Mucosa of descending colon (tissue), 3 donors: ENCODE measurements at places on chromosomes 2 and 18. TPM values are rescaled to one million over a fixed set of nuclear protein-coding genes. Genes with fewer than 3 reads are reported as not detected.

LIMS3 gene
- 0.90 TPM for total RNA-seq

DTNB gene
- total RNA-seq, result 7.2 TPM

CNTNAP5 gene
- total RNA-seq, result not detected

MOGAT1 gene
- not detected for total RNA-seq

RESP18 gene
- total RNA-seq, result not detected

SP5 gene
- 4.8 TPM for total RNA-seq

DNER gene
- 0.99 TPM for total RNA-seq

TGFA gene
- total RNA-seq, result 13.5 TPM

SNORC gene
- 31.5 TPM for total RNA-seq

DPYSL5 gene
- 0.24 TPM for total RNA-seq

CDCA7 gene
- total RNA-seq, result 23.0 TPM

PARD3B gene
- 21.1 TPM for total RNA-seq

CPLX4 gene
- not detected for total RNA-seq

ZNF514 gene
- total RNA-seq, result 14.8 TPM
